SJSA1 (cell line): ENCODE measurements at places on chromosomes 3 and 15.
A peak's percentile ranks its signal among the peaks of the same experiment; 100 is the strongest.

GRCh38 chr15:63490345-63491034, 13.9 kb upstream of the USP3 start:
- DNase-seq: no peak

DNA sequence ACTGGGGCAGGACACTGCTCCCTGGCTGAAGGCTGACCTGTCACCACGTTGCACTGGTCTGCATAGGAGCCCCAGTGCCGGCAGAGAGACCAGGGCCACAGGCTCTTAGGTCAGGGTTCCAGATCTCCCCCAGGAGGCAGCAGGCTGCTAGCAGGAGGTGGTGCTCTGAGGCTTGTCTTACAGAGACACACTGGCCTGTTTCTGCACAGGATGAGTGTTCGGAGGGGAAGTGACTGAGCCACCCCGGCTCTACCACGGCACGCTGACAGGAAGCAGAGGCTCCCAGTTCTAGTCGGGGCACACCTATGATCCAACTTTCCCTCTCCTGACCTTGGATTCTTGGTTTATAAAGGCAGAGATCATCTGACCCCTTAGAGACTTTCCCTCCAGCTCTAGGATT, 8.6 kb downstream of the FBXL22 start:
- no peak for DNase-seq

- no peak for DNase-seq
These were observed 27.5 kb upstream of the CSPG5 start for GRCh38 chr3:47606165-47606564.

DNA sequence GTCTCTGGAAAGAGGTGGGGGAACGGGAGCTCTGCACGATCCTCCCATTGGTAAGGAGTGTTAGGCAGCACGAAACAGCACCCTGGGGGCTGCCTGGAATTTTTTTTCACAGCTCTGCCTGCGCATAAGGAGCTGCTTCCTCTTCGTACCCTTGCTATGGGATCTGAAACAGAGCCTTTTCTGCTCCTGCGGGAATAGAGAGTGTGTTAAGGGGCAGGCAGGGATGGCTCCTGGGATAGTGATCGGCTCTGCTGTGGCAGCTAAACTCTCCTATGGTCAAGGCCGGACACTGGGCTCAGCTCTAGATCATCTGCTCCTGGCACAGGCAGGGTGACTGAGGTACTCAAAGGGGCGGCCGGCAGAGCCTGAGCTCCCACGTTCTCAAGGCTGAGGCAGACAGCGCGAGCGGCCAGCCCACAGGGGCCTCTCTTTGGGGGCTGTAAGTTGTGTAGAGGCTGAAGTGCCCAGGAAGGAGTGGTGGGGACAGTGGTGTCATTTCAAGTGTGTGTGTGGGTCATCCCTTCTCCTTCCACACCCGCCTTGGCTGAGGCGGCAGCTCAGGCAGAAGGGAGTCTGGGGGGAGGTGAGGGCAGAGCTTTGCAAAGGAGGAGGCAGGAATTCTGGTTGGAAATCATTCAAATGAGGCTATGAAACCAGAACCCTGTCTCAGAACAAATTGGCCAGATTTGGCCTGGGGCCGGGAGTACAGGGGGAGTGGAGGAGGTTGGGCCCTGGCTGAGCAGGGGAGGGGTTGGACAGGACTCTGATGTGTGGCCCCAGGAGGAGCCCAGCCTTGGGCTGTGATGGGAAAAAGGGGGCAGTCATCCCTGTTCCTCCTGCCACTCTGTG, 31.0 kb downstream of the EPHB3 start:
- no peak for DNase-seq

DNA sequence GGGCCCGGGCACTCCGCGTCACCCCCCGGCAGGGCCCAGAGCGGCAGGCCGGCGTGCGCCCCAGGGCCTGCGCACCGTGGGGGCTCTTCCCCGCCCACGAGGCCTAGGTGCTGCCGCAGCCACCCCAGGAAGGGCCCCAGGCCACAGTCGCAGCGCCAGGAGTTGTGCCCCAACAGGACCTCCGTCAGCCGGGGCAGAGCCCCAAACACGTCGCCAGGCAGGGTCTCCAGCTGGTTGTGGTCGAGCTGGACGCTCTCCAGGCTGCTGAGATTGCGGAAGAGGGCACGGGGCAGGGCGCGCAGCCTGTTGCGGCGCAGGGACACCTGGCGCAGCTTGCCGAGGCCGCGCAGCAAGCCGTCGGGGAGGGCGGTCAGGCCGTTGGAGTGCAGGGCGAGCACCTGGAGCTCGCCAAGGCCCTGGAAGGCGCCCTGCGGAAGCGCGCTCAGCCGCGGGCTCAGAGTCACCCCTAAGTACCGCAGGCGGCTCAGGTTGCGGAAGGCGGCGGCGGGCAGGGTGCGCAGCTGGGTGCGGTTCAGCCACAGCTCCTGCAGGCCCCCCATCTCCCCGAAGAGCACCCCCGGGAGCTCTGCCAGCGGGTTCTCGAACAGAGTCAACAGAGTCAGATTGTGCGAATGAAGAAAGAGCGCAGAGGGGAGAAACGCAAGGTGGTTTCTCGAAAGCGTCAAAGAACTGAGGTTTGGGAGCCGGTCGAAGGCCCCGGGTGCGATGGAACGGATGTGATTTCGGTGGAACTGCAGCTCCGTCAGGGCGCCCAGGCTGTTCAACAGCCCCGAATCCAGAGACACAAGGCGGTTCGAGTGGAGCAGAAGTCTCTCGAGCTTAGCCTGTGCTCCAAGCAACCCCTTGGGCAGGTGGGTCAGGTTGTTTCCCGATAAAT, 2.0 kb downstream of the GP5 start:
- no peak for DNase-seq

DNA sequence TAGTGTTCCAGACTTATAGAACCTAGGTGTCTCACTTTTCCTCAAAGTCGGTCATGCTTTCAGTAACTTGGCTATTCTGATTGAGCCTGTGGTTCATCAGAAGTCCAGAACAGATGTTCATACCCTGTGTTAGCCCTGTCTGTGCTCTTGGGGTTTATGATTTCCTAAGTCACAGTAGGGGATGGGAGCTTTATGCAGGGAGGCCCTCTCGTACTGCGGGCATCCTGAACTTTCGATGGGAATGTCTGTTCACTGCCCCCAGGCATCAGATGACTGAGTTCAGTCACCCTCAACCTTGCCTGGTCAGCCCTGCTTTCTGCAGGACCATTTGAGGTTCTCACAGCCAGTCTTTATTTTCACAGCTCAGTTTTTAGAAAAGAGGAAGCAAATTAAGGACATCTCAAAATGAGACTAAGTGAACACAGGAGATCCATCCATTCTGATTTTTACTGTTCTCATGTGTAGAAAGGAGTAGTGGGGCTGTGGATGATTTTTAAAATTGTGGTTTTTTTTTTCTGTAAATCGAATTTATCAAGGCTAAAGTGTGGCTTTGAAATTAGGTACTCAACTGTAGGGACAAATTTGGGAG, 71.3 kb downstream of the CMTM8 start:
- DNase-seq: no peak

- no peak for DNase-seq
These were observed 62.5 kb upstream of the SKOR1 start for GRCh38 chr15:67762610-67763368.

GRCh38 chr3:48747706-48748105, 30.7 kb upstream of the IP6K2 start:
- DNase-seq: no peak

- no peak for DNase-seq
These were observed 2.4 kb downstream of the PSMA4 start for GRCh38 chr15:78542647-78543046.

DNA sequence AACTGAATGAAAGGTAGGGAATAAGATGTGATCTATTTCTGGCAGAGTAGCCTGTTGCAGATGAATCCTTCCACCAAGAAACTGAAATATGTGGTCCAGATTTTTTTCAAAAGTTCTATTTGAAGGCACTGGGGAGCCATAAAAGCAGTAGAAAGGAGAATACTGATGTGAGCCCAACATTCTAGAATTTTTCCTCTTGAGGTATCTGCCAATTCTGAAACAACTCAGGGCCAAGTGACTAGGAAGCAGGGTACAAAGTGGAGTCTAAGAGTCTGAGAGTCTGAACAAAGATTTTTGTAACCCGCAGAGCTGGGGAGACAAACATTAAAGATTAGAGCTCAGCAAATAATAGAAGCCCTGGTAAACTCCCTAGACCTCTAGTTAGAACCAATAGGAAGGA, 58.3 kb upstream of the SLCO3A1 start:
- no peak for DNase-seq

DNA sequence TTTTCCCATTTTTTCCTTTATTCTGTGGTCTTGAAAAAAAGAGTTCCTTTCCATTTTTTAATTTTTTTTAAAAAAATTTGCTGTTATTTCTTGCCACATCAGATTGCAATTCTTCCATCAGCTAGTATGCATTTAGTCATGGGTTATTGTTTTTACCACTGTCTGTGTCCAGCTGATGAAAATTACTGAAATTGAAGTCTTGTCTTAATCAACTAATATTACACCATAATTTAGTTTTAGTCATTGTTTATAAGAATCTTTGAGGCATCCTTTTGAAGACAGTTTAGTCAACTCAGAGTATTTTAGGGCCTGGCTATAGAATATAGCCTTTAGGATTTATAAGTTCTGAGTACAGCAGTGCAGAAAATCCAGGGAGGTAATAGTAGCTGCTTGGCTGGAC, 172.1 kb downstream of the LRTM1 start:
- DNase-seq: no peak

GRCh38 chr3:125401402-125401801, 26.3 kb upstream of the ZNF148 start:
- peak; percentile 57 for DNase-seq

DNA sequence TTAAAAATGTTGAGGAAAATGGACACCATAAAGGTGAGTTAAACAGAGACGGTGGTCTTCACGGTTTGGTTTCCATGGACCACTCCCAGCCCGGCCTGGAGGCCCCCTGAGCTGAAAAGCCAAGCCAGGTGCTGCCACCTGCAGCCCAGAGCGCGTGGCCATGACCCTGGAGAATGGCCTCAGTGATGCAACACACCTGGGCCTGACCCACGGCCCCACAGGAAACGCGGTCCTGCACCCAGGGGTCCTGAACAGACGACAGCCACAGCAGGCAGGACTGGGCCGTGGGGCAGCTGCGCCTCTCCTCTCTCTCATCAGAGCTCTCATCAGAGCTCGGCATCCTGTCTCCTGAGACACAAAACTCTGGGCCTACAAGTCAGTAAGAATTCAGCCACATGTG, 64.1 kb downstream of the NIPA2 start:
- no peak for DNase-seq

DNA sequence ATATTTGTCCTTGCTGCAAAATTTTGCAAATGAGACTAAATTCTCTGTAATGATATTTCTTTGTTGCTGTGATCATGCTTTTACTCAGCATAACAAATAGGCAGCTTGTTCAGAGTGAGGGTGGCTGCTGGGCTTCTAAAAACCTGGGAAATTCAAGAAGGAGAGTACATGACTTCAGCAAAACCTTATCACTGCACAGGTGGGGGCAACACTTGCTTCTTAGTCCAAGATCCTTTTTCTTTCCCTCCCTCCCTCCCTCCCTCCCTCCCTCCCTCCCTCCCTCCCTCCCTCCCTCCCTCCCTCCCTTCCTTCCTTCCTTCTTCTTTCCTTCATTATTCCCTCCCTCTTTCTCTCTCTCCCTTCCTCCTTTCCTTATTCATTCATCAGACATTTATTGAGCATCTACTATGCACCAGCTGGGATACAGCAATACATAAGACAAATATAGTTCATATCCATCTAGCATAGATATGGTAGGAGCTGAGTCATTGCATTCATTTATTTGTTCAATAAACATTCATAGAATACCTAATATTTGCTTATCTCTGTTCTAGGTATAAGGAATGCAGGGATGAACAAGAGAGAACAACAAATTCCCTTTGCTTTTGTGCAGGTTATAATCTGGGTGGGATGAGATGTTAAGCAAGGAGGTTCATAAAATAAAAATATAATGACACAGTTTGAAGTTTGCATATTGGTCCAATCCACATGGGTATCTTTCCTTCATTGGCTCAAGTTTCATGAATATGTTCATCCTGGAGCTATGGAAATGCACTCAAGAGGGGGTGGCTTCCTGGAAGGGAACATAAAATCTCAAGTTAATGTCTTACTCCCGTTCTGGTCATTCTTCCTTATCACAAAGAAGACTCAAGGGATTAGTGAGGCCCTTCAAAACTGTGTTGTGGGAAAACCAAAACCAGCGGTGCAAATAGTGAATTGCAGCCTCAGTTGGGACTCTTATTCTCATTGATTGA, 210.7 kb downstream of the PDCD6IP start:
- DNase-seq: no peak
